Activated T-helper 17 cell treated with anti-CD3 and anti-CD28 coated beads, Interleukin-2, amount 50 U/mL, for 72 hours (primary cell): ENCODE measurements at places on chromosomes 7 and 10. TPM values are rescaled to one million over a fixed set of nuclear protein-coding genes. Genes with fewer than 3 reads are reported as not detected.

Gene A1CF
- not detected for total RNA-seq

Gene PKD2L1
- 0.30 TPM for total RNA-seq

Gene IFIT5
- total RNA-seq: 7.1 TPM

Gene TFEC
- total RNA-seq: 0.22 TPM

Gene SLC26A5
- total RNA-seq: not detected

Gene GIMAP6
- total RNA-seq: 42.3 TPM

Gene ACHE
- not detected for total RNA-seq

Gene CTTNBP2
- not detected for total RNA-seq

Gene DDC
- not detected for total RNA-seq

Gene GPR146
- 14.9 TPM for total RNA-seq

Gene ADK
- total RNA-seq: 72.1 TPM

Gene KNDC1
- total RNA-seq: 0.26 TPM

Gene PHYHIPL
- total RNA-seq: not detected

Gene HABP2
- not detected for total RNA-seq

Gene ZNF679
- not detected for total RNA-seq
